ENCODE measurements at places on chromosomes 3 and 15.

- no peak for DNase-seq
These were observed 14.1 kb downstream of the LOXL1 start for GRCh38 chr15:73940061-73940981.

DNA sequence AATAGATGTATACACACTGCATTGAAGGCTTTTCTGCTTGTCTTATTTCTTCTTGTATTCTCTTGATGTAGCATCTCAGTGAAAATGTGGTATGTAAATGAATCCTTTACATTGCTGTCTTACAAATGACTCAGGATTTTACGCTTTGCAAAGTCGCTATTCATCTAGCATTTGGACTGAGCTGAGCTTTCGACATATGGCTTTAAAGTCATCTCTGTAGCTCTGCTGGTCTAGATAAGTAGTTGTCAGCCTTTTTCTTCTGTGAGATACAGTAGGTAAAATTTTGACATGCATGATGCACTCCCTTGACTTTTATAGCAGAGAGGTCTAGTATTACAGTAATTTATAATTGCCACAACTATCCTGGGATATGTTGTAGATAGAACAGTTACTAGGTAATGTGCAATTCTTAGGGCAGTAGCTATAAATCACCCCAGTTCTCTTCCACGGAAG is 16.8 kb downstream of the MEF2A start:
- DNase-seq = no peak

DNA sequence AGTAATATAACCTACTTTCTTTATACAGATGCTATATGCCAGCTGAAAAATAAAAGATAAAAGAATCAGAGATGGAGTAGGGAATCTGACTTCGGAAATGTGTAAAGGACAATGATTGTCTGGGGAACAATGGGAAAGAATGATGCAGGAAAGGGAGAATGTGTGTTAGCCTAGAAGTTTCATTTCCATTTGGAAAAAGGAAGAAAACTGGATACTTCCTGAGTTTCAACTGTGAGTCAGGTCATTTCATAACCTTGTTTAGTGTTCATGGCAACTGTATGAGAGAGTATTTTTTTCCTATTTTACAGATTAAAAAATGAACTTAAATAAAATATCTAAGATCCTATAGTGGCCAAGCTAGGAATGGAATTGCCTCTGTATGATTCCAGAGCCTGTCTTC is 261.3 kb upstream of the NECTIN3 start:
- no peak for DNase-seq

DNA sequence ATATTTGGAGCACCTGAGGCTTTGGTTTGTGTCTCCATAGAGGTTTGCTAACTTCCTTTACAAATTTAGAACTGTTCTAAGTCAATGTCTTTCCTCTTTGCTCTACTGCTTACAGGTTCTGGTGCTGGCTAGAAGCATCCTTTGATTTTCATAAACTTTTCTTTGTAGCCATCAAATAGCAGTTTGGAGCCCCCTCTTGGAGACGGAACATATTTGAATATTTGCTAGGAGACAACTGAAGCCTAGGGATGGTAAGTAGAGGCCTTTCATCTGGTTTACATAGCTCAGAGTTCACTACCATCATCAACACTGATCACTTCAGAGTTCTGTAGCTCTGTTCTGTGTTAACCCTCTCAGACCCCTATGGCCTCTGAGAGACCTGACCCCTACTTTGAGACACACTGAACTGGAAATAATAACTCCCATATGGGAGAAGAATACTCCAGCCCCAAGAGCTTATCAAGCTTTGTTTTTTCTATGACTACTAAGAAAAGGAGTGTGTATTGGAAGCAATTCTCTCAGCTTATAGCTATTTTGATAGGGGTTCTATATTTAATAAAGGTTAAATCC is 420.4 kb downstream of the EPHA3 start:
- no peak for DNase-seq

All from nucleus accumbens (tissue), 56 donors.